ENCODE measurements at places on chromosomes 7 and 10.

DNA sequence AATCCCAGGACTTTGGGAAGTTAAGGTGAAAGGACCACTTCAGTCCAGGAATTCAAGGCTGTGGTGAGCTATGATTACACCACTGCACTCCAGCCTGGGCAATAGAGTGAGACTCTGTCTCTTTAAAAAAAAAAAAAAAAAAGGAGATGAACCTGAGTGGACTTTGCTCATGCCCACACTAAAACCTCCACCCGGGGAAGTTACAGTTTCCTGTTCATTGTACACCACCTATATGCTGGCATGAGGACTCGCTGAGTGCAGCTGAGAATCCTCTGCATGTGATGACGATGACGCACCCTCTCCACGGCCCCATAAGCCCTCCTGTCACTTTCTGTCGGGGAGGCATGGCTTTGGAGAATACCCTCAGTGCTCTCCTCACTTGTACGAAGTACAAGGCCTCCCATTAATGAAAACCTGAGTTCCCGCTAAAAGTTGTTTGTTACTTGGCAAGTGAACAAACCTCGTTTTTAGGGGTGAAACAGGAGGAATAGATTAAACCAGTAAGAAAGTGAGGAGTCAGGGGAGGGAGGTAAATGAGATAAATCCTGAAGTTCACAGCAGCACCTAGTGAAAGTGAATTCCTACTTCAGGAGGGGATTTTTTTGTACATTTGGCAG lies 15.9 kb downstream of the TMEM176B start:
- DNase-seq, result no peak

DNA sequence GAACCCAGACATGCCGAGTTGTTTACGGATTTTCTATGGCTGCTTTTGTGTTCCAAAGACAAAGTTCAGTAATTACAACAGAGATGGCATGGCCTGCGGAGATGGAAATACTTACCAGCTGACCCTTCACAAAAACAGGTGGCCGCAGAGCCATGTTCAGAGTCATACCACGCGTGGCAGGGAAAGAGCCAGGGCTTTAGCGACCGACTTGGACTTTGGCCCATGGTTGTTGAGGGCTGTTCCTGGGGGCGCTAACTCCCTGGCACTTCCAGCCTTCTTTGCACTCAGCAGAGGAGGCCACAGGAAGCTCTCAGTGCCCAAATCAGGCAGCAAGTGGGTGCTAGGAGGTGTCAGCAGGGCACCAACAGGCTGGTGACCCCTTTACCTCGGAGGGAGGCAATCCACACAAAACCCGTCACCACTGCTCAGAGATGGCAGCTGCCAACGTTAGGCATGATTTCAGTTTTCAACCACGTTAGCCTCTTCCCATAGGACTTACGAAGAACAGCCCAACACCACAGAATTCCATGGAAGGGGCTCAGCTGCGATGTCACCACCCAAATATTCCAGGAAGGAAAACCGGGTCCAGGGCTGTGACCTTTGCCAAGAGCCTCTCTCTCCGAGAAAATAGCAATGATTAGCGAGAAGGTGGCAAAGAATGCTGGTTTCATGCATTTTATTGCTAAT lies 21.4 kb upstream of the CNPY1 start:
- no peak for DNase-seq

DNA sequence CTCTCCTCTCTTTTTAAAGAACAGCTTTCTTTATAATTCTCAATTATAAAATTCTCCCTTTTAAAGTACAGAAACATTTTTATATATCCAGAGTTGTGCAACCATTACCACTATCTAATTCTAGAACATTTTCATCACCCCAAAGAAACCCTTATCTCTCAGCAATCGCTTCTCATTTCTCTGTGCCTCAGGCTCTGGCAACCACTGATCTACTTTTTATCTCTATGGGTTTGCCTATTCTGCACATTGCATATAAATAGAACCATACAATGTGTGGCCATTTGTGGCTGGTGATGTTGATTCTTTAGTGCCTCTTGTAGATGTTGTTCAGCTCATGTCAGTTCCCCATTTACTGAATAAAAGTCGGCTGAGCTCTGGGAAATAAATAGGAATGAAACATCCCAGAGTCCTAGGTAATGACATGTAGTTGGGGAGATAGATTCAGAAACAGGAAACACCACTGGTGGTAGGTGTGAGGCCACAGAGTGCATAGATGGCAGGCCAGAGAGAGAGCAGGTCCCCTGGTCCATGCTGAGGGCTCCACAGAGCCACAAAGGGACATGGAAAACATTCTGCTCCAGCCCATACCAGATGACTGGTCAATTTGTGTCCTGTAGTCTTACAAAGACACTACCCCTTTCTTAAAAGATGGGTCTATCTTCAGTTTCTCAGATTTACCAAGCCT lies 126.5 kb downstream of the PLPP4 start:
- no peak for DNase-seq

GRCh38 chr7:34837801-34838201 lies 179.8 kb downstream of the NPSR1 start:
- DNase-seq, result no peak

GRCh38 chr7:101817471-101818286 lies at the start of gene CUX1:
CUX1 (plus strand) TSS chr7:101817626; CDS start chr7:101817640, 14 bp downstream.
- DNase-seq, result peak; percentile 21

DNA sequence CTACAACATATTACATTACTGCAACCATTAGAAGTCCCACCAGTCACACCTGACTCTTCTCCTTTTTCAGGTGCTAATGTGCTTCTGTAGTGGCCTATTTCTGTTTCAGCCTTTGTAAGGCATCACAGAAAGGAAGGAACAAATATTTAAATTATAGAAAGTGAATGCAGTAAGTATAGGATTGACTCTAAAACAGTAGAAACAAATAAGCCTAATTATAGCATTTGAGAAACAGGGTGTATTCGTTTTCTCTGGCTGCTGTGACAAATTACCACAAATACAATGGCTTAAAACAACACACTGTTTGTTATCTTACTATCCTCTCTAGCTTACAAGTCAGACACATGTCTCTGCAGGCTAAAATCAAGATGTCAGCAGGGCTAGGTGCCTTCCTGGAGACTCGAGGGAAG lies 69.4 kb downstream of the CCSER2 start:
- no peak for DNase-seq

DNA sequence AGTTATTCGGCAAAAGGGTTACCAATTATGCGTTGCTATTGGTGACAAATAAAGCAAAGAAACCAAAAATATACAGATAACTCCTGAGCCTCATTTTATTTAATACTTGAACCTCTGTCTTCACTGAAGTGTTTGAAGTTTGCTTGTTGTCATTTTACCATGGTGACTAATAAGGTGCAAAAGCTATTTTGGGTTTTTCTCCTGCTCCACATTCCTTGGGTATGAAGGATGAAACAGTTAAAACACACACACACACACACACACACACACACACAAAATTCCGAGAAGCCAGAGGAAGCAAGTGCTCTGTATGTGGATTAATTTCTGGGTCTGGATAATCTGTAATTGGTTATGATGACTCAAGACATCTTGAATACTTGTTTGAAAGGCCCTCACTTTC lies 246.5 kb downstream of the COBL start:
- DNase-seq, result no peak

DNA sequence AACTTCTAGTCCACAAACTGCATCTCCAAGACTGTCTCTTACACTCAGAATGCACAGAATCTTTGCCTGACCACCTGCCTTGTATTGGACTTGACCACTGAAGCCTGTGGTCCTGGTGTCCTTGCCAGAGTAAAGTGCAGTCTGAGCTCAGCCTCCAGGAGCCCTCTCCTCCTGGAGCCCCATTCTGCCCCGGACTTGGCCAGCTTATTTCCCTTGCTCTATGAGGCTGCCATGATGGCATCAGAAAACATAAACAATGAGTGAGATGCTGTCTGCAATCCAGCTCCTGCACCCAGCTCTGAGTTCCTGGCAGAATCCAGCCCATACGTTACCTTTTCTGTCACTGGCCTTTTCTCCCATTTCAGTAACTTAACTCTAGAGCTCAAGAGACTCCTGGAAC lies 494.6 kb downstream of the PLXNA4 start:
- no peak for DNase-seq

DNA sequence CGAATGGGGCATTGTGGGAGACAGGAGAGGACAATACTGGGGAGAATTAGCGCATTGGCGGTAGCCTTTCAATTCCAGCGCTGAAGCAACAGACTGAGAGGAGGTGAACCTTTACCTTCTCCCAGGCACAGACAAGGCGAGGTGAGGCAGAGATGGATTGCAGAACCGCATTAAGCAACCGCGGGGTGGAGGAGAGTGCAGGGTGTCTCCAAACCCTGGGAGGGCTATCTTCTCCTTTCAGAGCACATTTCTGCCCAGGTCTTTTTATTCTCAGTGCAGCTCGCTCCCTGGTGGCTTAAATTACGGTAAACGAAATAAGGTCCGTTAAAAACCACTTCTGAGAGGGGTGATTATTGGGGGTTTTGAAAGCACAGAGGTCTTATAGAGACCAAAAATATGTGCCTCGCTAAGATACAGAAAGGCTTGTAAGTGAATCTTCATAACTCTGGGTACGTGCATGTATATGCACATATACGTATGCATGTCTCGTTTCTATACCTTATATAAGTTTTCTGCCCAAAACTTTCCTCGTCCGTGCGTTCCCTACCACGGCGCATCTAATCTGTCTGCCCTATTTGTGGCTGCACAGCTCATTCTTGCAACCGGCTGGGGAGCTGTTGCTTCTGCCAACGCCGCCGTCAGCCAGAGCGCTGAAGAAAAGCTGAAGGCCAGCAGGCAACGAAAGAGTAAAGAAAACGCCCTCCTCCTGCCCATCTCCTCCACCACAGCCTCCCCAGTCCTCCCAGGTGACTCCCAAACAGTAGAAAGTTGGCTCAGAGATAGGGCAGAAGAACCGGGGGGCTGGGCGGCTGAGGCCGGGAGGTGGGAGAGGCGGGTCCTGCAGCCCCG lies 895 bp upstream of the ZNF804B start:
- no peak for DNase-seq

DNA sequence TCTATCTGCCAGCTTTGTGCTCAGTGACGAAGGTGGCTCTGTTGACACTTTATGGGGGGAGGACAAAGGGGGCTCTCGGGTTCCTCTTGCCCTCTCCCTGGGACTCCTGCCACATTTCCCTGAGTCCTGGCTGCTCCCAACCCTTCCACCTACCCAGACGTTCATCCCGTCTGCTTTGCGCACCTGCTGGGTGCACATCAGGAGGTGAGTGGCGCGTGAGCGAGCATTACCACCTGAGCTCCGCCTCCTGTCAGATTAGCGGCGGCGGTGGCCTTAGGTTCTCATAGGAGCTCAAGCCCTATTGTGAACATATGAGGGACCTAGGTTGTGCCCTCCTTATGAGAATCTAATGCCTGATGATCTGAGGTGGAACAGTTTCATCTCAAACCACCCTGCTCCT lies 137.2 kb downstream of the DYNC2I1 start:
- no peak for DNase-seq

GRCh38 chr7:47905076-47905920 lies 43.0 kb downstream of the PKD1L1 start:
- DNase-seq, result no peak

DNA sequence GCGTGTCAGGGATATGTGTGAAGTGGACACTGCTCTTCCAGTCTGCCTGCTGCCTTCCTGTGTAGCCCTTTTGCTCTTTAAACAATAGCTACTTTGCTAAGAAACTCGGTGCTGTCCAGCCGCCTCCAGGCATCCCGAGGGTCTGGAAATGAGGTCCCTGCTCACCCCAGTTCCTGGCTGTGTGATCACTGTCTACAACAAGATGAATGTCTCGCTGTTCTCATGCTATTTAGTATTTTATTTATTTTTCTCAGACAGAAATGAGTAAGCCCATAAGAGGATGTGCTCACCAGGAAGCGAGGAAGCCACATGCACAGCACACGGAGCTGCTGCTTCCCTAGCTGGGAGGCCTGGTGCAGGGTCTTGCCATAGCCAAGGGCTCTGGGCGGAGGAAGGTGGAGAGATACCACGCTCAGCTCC lies 167.0 kb upstream of the PITRM1 start:
- no peak for DNase-seq

DNA sequence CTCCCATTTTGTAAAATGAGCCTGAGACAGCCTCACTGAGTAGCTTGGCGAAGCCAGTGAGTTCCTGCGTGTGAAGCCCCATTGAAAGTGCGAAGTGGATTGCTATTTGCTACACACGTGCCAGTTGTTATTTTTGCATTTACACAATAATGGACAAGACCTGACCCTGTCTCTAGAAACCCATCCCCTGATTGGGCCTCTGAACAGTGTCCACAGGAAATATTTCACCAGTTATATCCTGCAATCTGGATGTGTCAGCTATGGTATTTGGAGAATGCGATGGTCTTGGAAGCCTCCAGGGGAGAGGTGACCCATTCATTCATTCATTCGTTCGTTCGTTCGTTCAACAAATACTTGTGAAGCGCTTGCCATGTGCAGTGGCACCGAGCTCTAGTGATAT lies 37.1 kb downstream of the COL13A1 start:
- DNase-seq, result no peak

DNA sequence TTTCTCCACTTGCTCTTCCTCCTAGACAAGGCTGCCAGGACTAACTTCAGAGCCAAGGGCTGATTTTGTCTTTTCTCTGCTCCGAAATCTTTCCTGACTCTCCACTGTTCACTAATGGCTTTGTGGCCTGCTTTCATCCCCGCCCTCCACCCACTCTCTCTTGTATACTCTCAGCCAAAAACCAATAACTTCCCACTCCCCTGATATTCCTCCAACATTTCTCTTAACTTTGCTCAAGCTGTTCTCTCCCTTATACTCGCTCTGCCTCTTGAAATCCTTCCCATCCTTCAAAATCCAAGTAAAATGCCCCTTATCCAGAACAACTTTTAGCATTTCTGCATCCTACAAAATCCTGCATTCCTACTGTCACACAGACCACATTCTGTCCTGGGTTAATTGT lies 214.8 kb downstream of the PHTF2 start:
- DNase-seq, result no peak

- no peak for DNase-seq
Observed at GRCh38 chr7:18202315-18203045, 174.8 kb upstream of the PRPS1L1 start.

DNA sequence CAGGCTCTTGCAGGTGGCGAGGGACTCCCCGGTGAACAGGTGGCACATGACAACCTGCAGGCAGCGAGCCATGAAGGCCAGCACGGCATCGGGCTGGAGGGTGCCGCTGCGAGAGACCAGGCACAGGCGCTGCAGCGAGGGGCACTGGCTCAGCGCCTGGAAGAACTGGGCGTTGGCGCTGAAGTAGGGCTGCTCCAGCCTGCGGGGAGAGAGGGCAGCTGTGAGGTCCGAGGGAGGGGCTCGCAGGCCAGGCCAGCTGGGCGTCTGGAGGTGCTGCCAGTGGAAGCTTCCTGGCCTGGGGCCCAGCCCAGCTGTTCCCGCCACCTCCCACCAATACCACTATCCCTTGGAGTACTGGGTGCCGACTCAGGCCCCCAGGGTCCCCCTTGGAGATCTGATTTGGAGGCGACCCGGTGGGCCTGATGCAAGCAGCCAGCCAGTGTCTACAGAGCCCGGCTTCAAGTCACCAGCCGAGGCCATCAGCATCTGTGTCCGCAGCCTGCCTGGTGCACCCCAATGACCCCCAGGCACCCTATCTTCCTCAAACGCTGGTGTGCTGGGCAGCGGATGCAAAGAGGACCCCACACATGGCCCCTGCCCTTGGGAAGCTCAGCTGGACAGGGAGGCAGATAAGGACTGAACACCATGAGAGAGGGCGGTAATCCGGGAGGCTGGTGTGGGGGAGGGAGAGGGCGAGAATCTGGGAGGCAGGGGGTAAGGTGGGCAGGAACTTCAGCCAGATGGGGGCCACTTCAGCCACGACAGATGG lies 67.8 kb upstream of the TNRC18 start:
- no peak for DNase-seq

- DNase-seq, result no peak
Observed at GRCh38 chr10:44186150-44186549, 198.7 kb downstream of the CXCL12 start.
